ENCODE measurements at places on chromosomes 1 and 21.

GRCh38 chr1:192277635-192278034 lies 39.2 kb upstream of the RGS21 start:
- no peak for DNase-seq

DNA sequence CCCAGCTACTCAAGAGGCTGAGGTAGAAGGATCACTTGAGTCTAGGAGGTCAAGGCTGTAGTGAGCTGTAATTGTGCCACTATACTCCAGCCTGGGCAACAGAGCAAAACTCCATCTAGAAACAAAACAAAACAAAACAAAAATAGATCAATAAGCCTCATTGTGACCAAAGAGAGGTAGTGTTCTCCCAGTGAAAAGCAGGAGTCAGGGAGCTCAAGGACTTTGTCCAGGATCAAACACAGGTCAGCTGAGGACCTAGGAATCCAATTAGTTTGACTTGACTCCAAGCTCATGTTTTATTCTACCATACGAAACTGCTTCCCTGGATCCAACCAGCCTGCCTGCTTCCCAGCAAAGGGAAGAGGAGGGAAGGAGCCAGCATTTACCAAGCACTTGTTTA lies 21.5 kb upstream of the QSOX1 start:
- DNase-seq = no peak

DNA sequence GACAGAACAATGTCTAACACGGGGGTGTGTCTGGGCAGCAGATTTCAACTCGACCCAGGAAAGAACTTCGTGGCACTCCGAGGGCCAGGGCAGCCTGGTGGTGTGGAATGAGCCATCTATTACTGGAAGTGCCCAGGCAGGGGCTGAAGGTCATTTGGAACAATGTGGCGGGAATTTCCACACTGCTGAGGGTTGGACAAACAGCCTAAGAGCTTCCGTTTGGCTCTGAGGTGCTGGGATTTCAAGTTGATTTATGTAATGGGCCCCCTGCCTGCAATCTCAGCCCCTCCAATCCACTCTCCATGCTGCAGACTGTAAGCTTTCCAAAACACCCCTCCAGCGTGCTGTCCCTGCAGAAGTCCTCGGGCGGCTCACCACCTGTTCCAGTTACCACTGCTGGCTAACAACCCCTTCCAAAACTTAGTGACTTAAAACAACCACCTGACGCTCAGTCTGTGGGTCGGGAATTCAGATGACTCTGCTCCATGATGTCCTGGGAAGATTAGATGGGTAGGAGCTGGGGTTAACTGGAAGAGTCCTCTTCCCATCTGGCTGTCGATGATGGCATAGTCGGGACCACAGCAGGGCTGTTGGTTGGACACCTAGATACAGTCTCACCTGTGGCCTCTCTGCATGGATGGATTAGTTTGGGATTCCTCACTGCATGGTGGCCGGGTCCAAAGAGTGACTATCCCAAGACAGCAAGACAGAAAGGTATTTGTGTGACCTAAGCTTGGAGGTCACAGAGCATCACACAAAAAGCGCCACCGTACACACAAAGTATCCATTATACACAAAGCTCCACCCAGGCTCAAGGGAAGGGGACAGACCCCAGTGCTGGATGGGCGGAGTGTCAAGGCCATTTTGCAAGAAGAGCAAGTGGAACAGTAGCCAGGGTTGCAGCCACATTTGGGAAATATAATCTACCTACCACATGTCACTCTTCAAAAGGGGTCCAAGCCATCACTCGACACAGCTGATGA lies 89.7 kb upstream of the IFFO2 start:
- DNase-seq = no peak

GRCh38 chr1:212244441-212244840 lies 40.8 kb upstream of the PPP2R5A start:
- DNase-seq = no peak

- peak; percentile 43 for DNase-seq
Measured at GRCh38 chr1:182392050-182393028, 749 bp upstream of the GLUL start.

GRCh38 chr1:165960136-165960535 lies 132.7 kb downstream of the UCK2 start:
- no peak for DNase-seq

DNA sequence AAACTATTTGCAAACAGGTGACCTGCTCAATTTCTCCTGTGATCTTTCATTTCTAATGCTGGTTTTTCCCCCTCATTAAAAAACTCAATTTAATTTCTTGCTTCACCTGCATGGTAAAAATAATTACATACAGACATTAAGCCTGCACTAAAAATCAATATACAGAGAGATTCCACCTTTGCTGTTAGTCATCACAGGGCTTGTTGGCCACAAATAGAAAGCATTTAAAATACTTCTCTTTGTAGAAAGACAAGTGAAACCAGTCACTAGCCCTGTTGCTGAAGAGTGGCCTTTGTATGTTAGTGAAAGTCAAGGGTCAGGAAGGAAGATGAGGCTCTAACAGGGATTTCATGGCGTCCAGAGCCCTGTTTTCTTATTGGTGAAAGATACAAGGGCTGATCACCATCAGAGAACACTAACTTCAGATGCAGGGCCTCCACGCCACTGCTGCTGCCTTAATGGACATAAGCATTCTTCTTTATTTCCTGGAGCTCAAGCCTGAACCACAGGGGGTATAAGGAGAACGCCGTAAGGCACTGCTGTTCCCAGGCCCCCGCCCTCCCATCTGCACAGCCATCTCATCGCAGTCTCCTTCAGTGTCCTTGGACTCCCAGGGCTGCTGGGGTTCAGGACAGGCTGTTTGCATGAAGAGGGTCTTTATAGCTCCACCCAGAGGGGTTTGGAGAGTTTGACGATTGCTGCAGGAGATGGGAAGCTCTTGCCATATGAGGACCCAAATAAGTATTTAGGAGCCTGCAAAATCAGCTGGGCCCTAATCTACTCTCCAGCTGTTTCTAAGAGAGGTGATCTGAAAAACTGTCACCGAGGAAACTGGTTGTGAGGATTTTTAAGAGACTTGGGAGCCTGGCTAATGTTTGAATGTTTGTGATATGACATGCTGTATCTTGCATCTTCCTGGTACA lies 117.3 kb upstream of the IRF2BP2 start:
- DNase-seq = peak; percentile 34

- DNase-seq = no peak
Measured at GRCh38 chr1:8813016-8813763, 4.2 kb downstream of the RERE start.

DNA sequence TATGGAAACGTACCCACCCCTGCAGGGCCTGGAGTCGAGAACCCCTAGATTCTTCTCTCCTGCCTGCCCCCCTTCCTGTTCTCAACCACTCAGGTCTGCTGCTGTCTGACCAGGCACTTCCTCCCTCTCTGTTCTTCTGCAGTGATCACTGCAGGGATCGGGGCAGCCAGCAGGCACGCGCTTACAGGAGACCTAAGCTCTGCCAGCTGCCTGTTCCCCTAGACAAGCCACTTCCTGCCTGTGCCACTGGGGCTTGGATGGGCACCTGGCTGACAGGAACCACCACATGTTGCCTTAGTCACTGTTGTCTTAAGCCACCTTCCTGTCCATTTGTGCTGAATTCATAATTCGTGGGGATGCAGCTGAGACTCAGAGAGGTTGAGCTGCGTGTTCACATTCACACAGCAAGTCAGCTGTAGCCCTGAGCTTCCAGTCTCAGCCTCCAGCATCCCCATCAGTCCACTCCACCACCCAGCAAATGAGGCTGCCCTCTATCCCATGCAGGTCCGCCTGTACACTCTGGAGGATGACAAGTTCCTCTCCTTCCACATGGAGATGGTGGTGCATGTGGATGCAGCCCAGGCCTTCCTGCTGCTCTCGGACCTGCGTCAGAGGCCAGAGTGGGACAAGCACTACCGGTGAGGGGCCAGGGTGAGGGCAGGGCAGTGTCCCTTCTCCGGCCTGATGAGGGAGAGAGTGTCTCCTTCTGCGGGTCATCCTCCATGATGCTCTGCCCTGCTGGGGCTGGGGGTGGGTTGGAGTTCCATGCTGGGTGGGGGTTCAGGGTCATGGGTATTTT lies 18.6 kb downstream of the FAM151A start:
- DNase-seq = no peak

DNA sequence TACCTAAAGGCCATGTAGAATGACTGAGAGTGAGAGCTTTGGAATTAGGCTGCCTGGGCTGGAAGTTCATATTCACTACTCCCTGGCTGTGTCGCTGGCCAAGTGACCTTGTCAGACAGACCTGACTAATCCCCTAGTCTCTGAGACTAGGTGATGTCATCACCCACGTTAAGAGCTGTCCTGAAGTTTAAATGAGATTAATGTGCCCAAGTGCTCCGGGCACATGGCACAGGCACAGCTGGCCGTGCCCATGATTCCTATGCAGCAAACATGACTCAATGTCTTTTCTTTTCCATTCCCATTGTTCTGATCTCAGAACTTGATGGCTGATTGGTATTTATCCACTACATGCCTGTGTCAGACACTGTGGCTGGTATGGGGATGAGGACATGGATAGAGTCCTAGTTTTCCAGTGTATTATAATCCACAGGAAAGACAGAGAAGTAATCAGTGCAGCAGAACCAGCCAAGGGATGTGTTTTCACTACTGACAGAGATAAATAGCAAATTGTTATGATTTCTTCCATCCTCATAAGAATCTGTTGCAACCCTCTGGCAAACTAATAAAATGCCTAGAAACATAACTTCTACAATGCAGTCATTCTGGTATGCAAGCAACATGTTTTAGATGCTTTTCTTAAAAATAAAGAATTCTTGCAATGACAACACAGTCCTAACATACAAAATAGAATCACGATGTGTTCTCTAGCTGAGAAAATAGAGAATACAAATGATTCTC lies 180.9 kb downstream of the PCP4 start:
- no peak for DNase-seq

GRCh38 chr1:96049759-96050409 lies 671.7 kb upstream of the PTBP2 start:
- DNase-seq = no peak

- no peak for DNase-seq
Measured at GRCh38 chr1:110345480-110345879, 6.3 kb downstream of the RBM15 start.

DNA sequence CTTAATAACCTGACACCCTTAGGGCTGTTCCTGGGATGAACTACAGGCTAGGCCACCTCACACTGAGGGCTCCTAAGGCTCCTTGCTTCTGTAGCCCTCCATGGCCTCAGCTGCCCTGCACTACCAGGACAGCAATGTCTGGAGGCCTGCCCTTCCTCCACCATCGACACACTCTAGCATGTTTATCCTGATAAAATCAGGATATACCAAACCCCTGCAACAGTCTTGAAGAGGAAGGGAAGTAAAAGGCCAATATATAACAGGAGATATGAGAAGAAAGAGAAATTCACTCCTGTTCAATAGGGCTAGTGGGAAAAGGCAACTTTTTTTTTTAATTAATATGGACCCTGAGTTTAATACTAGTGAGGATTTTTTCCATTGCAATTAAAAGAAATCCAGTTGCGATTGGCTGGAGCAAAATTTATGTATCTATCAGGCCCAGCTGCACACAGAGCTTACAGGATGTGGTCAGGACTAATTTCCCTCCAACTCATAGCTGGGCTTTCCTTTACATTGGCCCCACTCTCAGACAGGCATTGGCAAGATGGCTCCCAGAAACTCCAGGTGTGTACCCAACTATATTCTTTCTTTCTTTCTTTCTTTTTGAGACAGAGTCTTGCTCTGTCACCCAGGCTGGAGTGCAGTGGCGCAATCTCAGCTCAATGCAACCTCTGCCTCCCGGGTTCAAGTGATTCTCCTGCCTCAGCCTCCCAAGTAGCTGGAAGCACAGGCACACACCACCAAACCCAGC lies 13.5 kb upstream of the ATP2B4 start:
- DNase-seq = no peak

DNA sequence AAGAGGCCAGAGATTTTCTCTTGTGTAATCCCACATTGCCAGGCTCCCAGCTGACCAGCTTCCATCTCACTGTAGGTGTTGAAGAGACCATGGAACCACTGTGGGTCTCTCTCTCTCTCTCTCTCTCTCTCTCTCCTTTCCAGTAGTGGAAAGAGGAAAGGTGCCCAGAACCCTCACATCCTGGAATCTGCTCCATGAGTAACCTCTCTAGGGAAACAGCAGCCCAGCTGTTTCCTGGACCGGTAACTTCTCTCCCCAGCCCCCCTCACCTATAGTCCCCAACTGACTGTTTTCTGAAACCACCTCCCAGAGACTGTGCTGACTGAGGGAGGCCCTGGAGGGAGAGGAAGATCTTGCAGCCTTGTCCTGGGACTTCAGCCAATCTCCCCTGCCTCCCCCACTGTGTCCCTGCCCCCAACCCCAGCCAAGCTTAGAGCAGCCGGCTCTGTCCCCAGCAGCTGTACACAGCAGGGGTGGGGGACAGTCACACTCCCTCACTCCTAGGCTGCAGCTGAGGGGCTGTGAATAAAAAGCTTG lies 20.6 kb upstream of the SLC45A3 start:
- DNase-seq = no peak

- DNase-seq = no peak
Measured at GRCh38 chr1:242146652-242147051, 147.8 kb upstream of the MAP1LC3C start.

DNA sequence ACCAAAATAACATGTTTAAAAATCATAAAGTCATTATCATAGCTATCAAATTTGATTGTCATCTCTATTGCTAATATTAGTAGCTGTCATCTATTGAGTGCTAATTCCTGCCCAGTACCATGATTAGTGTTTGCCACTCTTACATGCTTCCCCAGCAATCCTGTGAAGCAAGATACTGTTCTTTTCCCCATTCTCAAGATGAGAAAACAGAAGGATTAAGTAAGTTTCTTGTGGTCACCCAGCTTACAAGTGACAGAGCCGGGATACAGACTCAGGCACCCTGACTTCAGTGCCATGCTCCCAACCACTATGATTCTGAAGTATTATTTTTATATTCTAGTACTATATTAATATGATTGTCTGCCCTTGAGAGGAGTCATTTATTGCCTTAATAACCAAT lies 36.5 kb downstream of the LRRC8C start:
- peak; percentile 75 for DNase-seq

GRCh38 chr1:109636201-109636952 lies 16.7 kb downstream of the AMPD2 start:
- peak; percentile 51 for DNase-seq

Measured in inflammatory macrophage treated with lipopolysaccharide for 1 hour (primary cell).